ENCODE measurements at places on chromosomes 11 and 22. TPM values are rescaled to one million over a fixed set of nuclear protein-coding genes. Genes with fewer than 3 reads are reported as not detected.
A peak's percentile ranks its signal among the peaks of the same experiment; 100 is the strongest.

DNA sequence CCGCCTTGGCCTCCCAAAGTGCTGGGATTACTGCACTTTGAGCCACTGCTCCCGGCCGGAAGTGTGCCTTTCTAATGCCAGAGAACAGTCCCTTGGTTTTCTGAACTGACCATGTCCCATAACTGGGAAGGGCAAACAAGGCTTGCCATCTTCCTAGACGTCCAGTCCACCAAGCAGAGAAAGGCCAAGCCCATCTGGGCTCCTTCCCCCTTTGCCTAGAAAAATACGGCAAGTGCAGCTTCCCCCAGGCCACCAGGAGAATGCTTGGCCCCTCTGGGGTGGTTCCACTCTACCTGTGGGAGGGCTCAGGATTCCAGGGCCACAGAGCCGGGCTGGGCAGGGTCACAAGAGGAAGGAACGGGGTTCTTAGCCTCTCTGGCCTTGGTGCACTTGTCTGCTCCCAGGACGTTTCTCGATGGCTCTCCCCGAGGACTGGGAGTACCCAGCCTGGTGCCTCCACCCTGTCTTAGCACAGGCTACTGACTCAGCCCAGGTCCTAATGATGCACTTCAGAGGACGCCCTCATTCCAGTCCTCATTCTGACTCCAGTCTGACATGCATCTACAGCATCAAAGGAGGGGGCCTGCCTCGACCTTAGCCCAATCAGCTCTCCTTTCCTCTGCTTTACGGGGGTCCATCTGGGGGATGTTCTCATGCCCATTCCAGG lies 1.2 kb downstream of the USP2 start:
- DNase-seq, result no peak
- H3K36me3 ChIP-seq, result no peaks in the 10 kb centered on the region
- H3K4me1 ChIP-seq, result no peaks in the 10 kb centered on the region
- no peak overlapping the region for H3K27ac ChIP-seq
- H3K4me3 ChIP-seq, result no peak overlapping the region
- H3K27me3 ChIP-seq, result peaks cover 12% of the 10 kb centered on the region

DNA sequence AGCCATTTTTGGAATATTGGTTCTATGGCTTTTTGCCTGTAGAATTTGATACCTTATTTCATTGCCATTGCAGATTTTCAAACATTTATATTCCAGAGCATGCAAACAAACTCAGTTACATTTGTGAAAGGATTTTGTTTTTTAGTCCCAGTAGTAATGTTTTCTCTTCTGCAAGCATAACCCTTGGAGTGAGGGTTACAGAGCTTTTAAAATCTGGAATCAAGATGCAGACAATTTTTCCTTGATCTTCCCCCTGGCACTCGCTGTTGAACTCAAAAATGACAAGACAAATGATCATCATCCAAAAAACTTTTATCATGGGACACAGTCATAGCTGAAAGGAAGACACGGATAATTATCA lies 20.8 kb downstream of the BBOX1 start:
- no peaks in the 10 kb centered on the region for H3K4me1 ChIP-seq
- no peak overlapping the region for H3K27ac ChIP-seq
- DNase-seq, result no peak
- no peak overlapping the region for H3K4me3 ChIP-seq
- no peaks in the 10 kb centered on the region for H3K36me3 ChIP-seq

DNA sequence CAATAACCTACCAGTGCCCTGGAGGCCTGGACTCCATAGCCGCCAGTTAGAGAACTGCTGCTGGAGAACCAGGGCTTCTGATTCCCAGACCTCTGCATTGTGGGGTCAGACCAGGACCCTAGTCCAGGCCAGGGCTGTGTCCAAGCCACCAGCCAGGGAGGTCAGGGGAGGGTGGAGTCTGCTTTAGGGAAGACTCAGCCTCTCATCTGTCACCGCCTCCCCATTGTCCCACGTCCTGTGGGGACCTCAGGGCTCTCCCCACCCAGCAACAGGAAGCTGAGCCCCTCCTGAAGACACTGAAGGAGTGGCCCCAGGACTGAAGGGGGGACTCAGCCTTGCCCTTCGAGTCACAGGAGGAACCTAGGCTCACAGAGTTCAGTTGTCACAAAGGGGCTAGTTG lies 41.2 kb downstream of the PDE2A start:
- peak overlapping the region; percentile 69 for H3K27ac ChIP-seq
- H3K27me3 ChIP-seq, result no peaks in the 10 kb centered on the region
- no peak for DNase-seq
- H3K4me3 ChIP-seq, result peak overlapping the region; percentile 11
- H3K36me3 ChIP-seq, result no peaks in the 10 kb centered on the region

GRCh38 chr11:67507242-67507863 lies 609 bp downstream of the CDK2AP2 start:
- H3K27me3 ChIP-seq, result no peaks in the 10 kb centered on the region
- no peak for DNase-seq
- peak overlapping the region; percentile 93 for H3K4me3 ChIP-seq

GRCh38 chr22:48669226-48669625 lies 1158.4 kb downstream of the BRD1 start:
- no peaks in the 10 kb centered on the region for H3K27me3 ChIP-seq
- H3K4me1 ChIP-seq, result no peaks in the 10 kb centered on the region
- H3K4me3 ChIP-seq, result no peak overlapping the region

- no peak overlapping the region for H3K4me3 ChIP-seq
- no peak for DNase-seq
- H3K27ac ChIP-seq, result no peak overlapping the region
- H3K27me3 ChIP-seq, result no peaks in the 10 kb centered on the region
These were observed 1.2 kb upstream of the MICALL1 start for GRCh38 chr22:37904572-37905533.

GRCh38 chr11:6389905-6390717 lies at the start of gene SMPD1:
Gene SMPD1 (plus strand): TSS chr11:6390474. CDS start chr11:6390599, 125 bp downstream.
- peaks cover 32% of the 10 kb centered on the region for H3K36me3 ChIP-seq
- H3K4me1 ChIP-seq, result peaks cover 19% of the 10 kb centered on the region
- H3K27me3 ChIP-seq, result no peaks in the 10 kb centered on the region
- DNase-seq, result peak; percentile 99
- H3K4me3 ChIP-seq, result peak within 1 kb of the TSS; percentile 64

DNA sequence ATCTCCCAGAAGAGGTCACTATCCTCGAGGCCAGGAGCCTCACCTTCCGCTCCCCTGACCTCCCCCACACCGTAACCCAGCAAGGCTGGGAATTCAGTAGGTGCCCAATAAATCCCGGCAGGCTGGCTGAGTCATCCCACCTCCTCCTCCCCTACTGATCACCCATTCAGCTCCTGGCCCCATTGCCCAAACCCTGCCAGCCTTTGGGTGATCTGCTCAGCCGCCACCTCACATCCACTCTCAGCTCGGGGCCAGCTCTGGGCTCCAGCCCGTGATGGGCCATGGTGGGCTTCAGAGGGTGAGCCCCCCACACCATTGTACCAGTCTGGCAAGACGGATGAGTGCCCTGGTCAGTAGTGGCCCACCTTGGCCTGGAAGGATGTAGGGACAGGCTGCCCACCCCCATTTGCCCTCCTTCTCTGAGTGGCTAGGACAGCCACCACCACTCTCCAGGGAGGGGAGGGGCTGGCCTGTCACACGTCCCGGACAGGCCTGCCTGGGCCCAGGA lies 8.2 kb downstream of the TRPM5 start:
- H3K4me3 ChIP-seq, result no peak overlapping the region
- peak; percentile 73 for DNase-seq
- no peaks in the 10 kb centered on the region for H3K27me3 ChIP-seq

DNA sequence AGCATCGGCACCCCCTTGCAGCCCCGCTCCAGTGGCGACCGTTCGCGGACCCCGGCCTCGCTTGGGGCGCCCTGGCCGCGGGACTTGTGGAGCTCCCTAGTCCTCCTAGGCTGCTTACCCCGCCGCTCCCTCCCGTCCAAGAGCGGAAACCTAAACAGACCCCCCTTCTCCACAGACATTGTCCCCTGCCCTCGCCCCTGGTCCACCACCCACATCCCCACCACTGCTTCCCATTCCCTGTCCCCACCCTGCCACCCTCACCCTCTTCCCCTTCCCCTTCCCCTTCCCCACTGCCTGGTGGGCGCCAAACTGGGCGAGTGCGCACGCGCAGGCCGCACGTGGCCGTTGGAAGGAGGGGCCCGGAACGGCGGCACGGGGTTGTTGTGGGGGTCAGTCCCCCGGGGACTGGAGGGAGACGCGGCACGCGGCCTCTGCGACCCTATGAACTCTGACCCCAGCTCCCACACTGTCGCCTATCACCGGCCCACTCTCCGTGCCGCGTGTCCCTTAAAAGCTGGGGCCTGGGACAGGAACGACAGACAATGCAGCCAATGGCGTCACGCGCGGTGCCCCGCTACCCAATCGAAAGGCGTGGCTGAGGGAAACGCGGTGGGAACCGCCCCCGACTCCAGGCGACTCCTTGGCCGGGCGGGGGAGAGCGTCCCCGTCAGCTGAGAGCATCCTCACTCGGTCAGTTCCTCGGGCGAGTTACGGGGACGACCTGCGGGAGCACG lies at the start of gene SNX32:
Gene SNX32 (plus strand): TSS at position 667 of the 734 bp plus-strand sequence. CDS start 103 bp downstream, outside the sequence.
- peak within 1 kb of the TSS; percentile 89 for H3K27ac ChIP-seq
- H3K4me3 ChIP-seq, result peak within 1 kb of the TSS; percentile 63
- peak; percentile 96 for DNase-seq

- no peaks in the 10 kb centered on the region for H3K4me1 ChIP-seq
- H3K27me3 ChIP-seq, result no peaks in the 10 kb centered on the region
- H3K36me3 ChIP-seq, result no peaks in the 10 kb centered on the region
- H3K4me3 ChIP-seq, result no peak overlapping the region
These were observed 8.8 kb upstream of the OR2AT4 start for GRCh38 chr11:75105462-75105925.

- no peak for DNase-seq
- no peaks in the 10 kb centered on the region for H3K27me3 ChIP-seq
- no peak overlapping the region for H3K4me3 ChIP-seq
- no peaks in the 10 kb centered on the region for H3K36me3 ChIP-seq
These were observed 708.8 kb upstream of the ANO5 start for GRCh38 chr11:21484039-21484438.

DNA sequence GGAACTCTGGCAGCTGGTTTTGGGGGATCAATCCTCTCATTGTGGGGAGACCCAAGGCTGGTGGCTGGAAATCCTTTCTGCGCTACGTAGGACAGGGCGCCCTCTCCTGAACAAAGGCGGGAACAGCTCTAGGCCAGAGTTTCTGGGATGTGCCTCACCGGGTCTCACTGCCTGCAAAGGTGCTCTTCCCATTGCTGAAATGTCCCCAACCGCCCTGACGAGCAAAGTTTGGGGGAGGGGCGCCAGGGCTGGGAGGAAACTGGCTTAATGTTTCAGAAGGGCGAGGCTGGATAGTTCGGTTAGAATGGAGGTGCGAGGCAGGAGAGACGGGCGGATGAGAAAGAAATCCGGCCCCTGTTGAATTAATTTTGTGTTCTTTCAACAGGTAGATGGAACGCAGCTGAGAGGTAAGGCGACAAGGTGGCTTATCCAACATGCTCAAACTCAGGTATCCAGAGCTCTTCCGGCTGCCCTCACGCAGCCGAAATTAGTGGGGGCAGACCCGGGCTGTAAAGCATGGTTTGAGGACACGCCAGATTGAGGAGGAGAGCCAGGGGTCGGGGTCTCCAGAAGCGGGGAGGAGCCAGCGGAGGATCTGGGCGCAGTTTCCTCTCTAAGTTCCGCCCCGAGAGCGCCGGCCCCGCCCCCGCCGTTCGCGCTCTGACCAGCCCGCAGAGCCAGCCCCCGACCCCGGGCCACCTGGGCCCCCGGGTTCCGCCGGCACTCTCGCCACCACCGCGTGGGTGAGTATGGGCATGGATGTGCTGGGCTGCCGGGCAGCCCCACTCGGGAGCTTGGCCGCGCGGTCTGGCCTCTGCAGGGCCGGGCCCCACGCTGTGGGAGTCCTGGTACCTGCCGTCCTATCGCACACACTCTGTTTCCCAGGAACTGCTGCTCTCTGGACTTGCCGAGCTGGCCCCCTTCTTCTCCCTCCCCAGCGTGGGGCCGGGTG lies at the start of gene PGAP2:
Gene PGAP2 (plus strand): TSS at position 652 of the 952 bp plus-strand sequence. CDS start 2,700 bp downstream, outside the sequence.
- peaks cover 16% of the 10 kb centered on the region for H3K4me1 ChIP-seq
- H3K4me3 ChIP-seq, result peak within 1 kb of the TSS; percentile 82
- peak within 1 kb of the TSS; percentile 85 for H3K27ac ChIP-seq
- DNase-seq, result peak; percentile 93

- no peaks in the 10 kb centered on the region for H3K27me3 ChIP-seq
- DNase-seq, result no peak
- peaks cover 45% of the 10 kb centered on the region for H3K4me1 ChIP-seq
- H3K27ac ChIP-seq, result no peak overlapping the region
- H3K36me3 ChIP-seq, result peaks cover 21% of the 10 kb centered on the region
These were observed 16.8 kb downstream of the APOL6 start for GRCh38 chr22:35664955-35665587.

GRCh38 chr11:45305874-45306623 lies 19.9 kb upstream of the SYT13 start:
- no peaks in the 10 kb centered on the region for H3K36me3 ChIP-seq
- H3K4me3 ChIP-seq, result no peak overlapping the region
- H3K4me1 ChIP-seq, result no peaks in the 10 kb centered on the region
- no peak overlapping the region for H3K27ac ChIP-seq
- DNase-seq, result no peak

GRCh38 chr22:49010070-49010863 lies 817.4 kb downstream of the BRD1 start:
- H3K4me1 ChIP-seq, result peaks cover under 1% of the 10 kb centered on the region
- DNase-seq, result peak; percentile 40
- no peak overlapping the region for H3K27ac ChIP-seq
- H3K4me3 ChIP-seq, result no peak overlapping the region
- H3K36me3 ChIP-seq, result no peaks in the 10 kb centered on the region
- H3K27me3 ChIP-seq, result peaks cover 4% of the 10 kb centered on the region

DNA sequence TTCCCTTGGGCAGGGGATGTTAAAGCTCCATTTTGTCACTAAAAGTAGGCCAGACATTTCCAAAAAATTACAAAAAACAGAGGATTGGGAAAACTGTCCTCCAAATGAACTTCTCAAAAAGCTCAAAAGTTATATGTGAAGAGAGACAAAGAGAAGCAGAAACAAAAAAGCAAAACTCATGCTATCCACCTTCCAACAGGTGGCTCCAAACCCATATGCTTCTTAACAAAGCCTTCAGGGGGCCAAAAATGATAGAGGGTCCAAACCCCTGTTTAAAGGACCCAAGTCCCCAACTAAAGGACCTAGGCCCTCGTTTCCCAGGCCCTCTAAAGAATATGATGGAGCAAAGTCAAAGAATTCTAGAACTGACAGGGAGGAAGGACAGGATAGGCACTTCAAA lies 146.7 kb downstream of the AASDHPPT start:
- DNase-seq, result no peak
- no peak overlapping the region for H3K27ac ChIP-seq
- H3K4me3 ChIP-seq, result no peak overlapping the region
- no peaks in the 10 kb centered on the region for H3K4me1 ChIP-seq
- H3K27me3 ChIP-seq, result no peaks in the 10 kb centered on the region

GRCh38 chr11:124717421-124717785 lies 22.3 kb upstream of the NRGN start:
- no peaks in the 10 kb centered on the region for H3K36me3 ChIP-seq
- H3K27ac ChIP-seq, result no peak overlapping the region
- H3K4me1 ChIP-seq, result peaks cover 21% of the 10 kb centered on the region
- H3K27me3 ChIP-seq, result peaks cover 49% of the 10 kb centered on the region

- no peaks in the 10 kb centered on the region for H3K27me3 ChIP-seq
- H3K4me3 ChIP-seq, result no peak overlapping the region
- no peak overlapping the region for H3K27ac ChIP-seq
- peak; percentile 56 for DNase-seq
- no peaks in the 10 kb centered on the region for H3K36me3 ChIP-seq
These were observed 50.2 kb upstream of the FGF3 start for GRCh38 chr11:69869311-69869939.

GRCh38 chr11:106022795-106023275 lies 795 bp upstream of the MSANTD4 start:
- no peaks in the 10 kb centered on the region for H3K36me3 ChIP-seq
- H3K4me1 ChIP-seq, result peaks cover 25% of the 10 kb centered on the region
- peak overlapping the region; percentile 92 for H3K4me3 ChIP-seq

The ACRV1 gene
- not detected for total RNA-seq

The DDI1 gene
- not detected for total RNA-seq

The MYBPC3 gene
- 1.3 TPM for total RNA-seq

The GRK3 gene
- 47.9 TPM for total RNA-seq

The TMEM191C gene
- total RNA-seq, result 2.3 TPM

The GGT5 gene
- 28.9 TPM for total RNA-seq

The MUC6 gene
- not detected for total RNA-seq

The OR52E2 gene
- total RNA-seq, result not detected

The PTPRCAP gene
- total RNA-seq, result 249 TPM

All from spleen (tissue), 13 donors.